ENCODE measurements at places on chromosomes 2 and 18. TPM values are rescaled to one million over a fixed set of nuclear protein-coding genes. Genes with fewer than 3 reads are reported as not detected.

KLHL30 gene
- total RNA-seq: not detected

PNKD gene
- total RNA-seq: 21.9 TPM

PUM2 gene
- 55.9 TPM for total RNA-seq

LYPD6 gene
- 1.3 TPM for total RNA-seq

EML6 gene
- 0.65 TPM for total RNA-seq

CIB4 gene
- not detected for total RNA-seq

GCA gene
- total RNA-seq: 7.8 TPM

SP9 gene
- not detected for total RNA-seq

MORN2 gene
- 9.8 TPM for total RNA-seq

OTX1 gene
- total RNA-seq: not detected

NEU2 gene
- not detected for total RNA-seq

POTEC gene
- not detected for total RNA-seq

All from vein endothelial cell (primary cell).